ENCODE measurements at places on chromosomes 4 and X.

DNA sequence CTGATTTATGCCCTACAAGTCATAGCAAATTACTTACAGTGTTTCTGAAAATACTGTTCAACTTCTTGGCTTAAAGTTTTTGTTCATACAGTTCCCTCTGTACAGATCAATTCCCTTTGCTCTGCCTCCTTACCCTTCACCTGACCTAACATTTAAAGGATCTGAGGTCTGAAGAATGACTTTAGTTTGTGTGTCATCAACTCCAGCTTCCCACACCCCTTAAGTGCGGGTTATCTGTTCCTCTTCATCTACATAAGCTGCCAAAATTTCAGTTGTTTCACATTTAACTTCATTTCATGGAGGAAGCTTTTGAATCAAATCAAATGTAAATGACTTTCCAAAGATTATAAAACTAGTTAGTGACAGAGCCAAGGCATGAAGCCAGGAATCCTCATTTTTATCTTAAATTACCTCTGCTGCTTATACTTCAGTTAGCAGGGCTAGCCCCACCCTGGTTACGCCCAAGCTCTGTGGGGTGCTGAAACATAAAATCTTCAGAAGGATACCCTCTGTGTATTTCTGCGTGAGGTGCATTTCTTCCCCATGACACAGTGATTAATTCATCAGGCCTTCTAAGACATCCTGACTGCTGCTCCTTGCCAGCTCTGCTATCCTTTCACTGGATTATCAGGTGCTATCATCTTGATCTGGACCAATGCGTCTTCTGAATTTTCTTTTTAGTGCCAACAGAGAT, 16.5 kb downstream of the CXCL1 start:
- no peak for DNase-seq

- DNase-seq, result no peak
These were observed 91.8 kb upstream of the PSAPL1 start for GRCh38 chr4:7526491-7526890.

DNA sequence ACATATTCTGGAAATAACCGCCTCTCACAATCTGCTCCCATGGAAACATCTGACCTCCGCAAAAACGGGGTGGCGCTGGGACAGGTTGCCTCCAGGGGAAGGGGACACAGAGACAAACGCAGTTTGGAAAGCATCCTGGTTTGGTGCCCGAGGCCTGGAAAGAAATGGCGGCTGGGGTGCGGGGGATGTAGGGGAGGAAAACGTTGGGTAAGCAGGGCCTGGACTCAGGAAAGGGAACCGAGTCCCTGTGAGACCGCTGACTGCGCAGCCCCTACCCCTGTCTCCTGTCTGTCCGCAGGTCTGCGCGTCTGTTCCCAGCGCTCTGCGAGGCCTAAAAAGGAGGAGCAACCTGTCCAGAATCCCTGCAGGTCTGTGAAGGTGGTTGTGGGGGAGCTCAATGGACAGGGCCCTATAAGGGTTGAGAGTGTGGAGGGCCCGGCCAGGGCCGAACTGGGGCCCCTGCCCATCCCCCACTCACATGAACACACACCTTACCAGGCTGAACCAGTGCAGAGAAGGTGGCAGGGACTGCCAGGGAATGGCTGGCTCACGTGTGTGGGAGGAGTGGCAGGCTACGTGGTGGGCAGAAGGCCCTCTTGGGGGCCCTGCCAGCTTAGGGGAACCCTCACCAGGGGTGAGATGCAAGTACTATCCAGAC, 672 bp downstream of the TCEAL3 start:
- DNase-seq, result no peak

DNA sequence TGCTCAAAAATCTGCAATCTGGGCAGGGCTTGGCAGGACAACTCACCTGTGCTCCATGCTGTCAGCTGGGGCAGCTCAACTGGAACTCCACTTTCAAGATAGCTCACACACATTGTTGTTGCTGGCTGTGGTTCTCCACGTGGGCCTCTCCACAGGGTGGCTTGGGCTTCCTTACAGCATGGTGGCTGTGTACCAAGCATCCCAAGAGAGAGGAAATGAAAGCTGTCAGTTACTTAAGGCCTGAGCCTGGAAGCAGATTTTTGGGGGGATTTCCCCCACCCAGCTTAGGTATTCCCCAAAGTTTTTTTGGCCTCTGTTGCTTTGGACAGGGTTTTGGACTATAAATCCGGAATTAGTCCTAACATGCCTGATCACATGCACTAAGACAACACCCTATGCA, 81.0 kb downstream of the BCOR start:
- no peak for DNase-seq

DNA sequence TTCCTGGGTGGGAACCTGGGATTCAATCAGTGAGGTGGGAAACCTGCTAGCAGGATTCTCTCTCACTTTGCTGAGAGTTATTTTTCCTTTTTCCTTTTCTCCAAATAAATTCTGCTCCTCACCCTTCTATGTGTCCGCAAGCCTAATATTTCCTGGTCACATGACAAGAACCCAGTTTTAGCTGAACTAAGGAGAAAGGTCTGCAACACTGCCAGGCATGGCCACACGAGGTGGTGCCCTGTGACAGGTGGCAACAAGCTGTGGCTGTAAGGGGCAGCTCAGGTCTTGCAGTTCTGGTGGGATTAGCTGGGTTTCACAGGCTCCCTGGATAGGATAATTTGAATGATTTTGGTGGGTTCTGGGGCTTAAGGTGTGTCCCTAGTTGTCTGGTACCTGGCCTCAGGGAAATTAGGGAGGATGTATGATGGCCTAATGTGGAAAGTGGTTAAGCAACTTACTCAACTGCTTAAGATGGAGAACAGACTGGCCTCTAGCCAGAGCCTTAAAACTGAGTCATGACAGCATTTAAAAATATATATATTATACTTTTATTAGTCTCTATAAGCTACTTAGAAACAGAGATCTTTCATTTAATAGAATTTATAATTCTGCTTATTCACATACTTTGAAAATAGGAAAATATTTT, 215.0 kb downstream of the IL15 start:
- no peak for DNase-seq

GRCh38 chr4:37478151-37478550, 208.0 kb downstream of the RELL1 start:
- DNase-seq, result no peak

- no peak for DNase-seq
These were observed 175.5 kb downstream of the DHRSX start for GRCh38 chrX:2325076-2325784.

GRCh38 chr4:26131711-26132110, 189.1 kb upstream of the RBPJ start:
- DNase-seq, result no peak

DNA sequence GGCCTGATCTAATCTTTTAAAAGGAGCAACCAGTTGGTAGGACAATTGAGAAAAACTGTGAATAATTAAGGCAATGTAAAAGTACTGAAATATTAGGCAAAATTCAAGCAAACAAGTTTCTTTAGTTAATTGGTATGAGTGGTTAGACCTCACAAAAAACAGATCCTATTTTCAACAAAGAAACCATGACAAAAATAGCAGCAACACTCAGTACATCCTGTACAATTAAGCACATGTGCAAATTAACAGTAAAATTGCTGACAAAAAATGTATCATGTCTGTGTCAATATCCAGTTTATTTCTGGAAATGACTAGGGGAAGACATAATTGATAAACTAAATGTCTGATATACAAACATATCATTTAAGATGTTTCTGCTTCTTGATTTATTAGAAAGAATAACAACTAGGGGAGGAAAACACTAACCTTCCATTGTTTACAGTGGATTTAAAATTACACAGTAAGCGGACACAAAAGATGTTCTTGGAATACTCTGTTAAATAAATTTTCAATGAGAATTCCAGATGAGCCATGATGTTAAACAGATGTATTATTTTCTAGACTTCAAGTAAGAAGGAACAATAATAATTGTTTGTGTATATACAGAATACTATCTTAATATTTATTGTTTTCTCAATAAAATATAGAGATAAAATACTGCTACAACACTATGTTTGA, 638.9 kb downstream of the SPRY1 start:
- no peak for DNase-seq

DNA sequence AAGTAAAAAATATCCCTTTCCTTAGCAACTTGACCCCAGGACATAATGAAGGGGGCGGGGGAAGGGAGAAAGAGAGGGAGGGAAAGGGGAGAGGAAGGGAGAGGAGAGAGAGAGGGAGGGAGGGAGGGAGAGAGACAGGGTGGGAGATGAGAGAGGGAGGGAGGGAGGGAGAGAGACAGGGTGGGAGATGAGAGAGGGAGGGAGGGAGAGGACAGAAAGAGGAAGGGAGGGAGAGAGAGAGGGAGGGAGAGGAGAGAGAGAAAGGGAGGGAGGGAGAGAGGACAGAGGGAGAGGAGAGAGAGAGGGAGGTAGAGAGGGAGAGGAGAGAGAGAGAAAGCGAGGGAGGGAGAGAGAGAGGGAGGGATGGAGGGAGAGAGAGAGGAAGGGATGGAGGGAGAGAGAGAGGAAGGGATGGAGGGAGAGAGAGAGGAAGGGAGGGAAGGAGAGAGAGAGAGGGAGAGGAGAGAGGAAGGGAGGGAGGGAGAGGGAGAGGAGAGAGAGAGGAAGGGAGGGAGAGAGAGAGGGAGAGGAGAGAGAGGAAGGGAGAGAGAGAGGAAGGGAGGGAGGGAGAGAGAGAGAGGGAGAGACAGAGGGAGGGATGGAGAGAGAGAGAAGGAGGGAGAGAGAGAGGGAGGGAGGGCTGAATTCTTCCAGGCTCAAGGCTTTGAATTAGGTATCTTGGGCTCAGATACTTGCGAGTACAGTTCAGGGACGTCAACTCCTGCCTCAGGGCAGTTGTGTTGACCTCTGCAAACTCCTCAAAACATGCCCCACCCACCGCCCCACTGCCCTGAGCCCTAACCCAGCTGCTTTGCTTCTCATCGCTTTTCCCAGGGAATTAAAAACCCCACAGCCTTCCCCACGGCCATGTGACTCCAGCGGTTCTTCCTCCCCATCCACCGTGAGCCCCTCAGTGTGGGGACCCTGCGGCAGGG, 40.0 kb upstream of the ADRA2C start:
- no peak for DNase-seq

DNA sequence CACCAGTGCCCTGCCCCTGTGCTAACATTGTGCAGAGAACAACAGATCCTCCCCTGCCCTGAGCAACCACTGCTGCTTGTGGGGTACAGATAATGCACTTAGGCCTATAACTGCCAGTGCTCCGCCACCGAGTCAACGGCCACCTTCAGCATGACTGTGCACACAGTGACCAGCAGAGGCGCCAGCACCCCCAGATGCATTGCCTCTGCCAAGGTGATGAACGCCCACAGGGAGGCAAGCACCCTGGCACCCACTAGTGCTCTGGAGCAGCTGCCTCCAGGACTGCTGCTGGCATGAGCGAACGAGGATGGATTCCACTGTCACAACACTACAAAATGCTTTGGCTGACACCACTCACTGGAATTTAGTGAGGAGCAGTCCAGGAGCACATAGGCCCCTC, 38.2 kb downstream of the SPIN2B start:
- DNase-seq, result no peak

DNA sequence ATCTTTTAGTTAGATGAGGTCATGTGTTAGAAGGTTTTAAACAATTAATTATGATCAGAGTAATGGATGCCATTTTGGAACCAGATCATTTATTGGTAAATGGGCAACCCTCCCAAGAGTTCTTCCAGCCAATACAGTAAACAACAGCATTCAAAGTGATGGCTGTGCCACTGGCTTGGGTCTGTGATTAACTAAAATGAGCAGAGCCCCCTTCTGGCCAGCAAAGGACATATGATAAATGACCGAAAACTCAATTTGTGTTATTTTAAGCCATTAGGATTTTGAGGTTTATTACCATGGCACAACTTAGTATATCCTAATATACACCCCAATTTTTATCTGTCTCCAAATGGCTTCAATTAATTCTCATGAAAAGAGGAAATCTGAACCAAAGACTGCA, 90.8 kb upstream of the NPFFR2 start:
- DNase-seq, result no peak

- no peak for DNase-seq
These were observed 12.3 kb upstream of the SYTL5 start for GRCh38 chrX:37993837-37994619.

GRCh38 chrX:109732017-109732801, 848 bp downstream of the ACSL4 start:
- DNase-seq, result no peak

- DNase-seq, result no peak
These were observed 739 bp downstream of the GAK start for GRCh38 chr4:931194-931959.

DNA sequence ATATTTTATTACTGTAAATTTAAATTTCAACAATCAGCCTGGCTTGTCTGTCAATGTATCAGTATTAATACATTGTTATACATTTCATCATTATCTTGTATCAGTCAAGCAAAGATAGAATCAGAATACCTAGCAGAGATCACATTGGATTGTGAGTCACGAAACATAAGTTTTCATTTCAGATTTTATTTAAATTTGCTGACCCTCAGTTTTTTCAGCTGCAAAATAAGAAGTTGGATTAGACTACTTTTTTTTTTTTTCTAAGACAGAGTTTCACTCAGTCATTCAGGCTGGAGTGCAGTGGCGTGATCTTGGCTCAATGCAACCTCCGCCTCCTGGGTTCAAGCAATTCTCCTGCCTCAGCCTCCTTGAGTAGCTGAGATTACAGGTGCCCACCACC, 33.4 kb upstream of the NKX3-2 start:
- no peak for DNase-seq

DNA sequence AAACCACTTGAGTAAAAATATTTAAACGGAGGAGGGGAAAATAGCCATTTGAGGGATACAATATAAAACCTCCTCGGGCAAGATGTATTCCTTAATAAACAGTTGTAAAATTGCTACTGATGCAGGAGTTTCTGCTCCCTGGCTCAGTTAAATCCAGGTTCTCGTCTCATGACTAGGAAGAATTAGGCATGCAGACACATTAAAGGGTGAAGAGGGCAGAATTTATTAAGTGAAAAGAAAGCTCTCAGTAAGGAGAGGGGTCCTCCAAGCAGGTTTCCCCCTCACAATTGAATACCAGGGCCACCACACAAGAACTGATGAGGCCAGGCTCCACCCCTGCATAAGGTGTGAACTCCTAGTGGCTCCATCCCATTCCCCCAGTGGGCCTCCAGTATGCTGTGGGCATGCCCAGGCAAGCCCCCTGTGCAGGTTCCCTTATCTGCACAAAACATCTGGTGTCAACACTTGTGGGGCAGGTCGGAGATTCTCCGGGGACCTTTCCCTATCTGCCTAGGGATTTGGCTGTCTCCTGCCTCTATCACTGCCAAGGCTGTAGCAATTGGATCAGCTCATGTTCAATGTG, 80.4 kb downstream of the HS6ST2 start:
- no peak for DNase-seq

DNA sequence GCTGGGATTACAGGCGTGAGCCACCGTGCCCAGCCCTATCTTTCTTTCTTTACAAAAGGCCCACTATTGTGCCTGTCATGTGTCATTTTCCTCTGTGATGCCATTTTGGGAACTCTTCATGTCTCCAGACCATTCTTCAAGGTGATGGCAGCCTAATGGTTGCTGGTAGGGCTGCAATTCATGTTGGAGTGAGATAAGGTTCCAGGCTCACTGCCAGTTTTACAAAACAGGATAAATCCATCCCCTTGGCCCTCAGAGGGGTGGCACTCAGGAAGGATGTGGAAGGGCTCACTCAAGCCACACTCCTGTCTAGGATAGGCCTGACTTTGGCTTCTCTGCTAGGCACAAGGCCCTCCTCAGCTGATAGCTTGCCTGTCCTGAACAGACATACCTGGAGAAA, 3.8 kb downstream of the TCEAL9 start:
- no peak for DNase-seq

All from stimulated activated CD8-positive, alpha-beta memory T cell treated with anti-CD3 and anti-CD28 coated beads, Interleukin-4, amount 100 ng/mL, for 1 hour (primary cell).